ENCODE measurements at places on chromosomes 11 and 22.

DNA sequence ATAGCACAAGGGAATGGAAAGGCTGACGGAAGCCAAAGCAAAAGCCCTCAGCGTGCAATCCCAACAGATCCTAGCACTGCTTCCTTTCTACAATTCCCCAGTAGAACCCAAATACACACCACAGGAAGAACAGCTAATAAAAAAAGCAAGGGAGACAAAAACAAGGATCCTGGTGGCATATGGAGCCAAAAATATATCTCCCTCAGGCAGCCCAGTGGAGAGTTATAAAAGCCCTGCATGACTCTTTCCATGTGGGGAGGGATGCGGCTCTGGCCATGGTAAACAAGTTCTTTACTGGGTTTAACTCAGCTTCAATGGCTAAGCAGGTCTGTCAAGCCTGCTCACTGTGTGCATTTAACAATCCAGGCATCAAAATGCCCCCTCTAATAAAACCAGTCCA lies 88.1 kb downstream of the PIWIL4 start:
- DNase-seq: no peak

- no peak for DNase-seq
Observed at GRCh38 chr22:23142546-23143105, 836 bp upstream of the RSPH14 start.

- peak; percentile 44 for DNase-seq
Observed at GRCh38 chr11:35305670-35306382, 113.5 kb downstream of the SLC1A2 start.

- no peak for DNase-seq
Observed at GRCh38 chr22:25736378-25737011, 5.5 kb upstream of the MYO18B start.

DNA sequence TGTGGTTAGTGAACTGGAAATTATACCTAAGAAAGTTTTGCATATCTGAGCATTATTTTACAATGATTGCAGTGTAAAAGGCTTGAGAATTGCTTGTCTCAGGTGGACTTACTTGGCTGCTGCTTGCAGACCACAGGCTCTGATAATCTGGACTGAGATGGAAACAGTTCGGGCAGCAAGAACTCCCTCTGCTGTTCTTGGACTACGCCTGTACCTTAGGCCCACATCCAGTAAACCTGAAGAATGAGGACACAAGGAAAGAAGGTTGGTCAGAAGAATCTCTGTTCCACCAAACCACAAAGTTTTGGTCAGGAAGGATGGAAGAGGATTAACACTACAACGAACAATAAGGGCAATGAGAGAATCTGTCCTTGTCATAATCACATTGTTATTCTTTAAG lies 80.1 kb downstream of the C2CD3 start:
- no peak for DNase-seq

GRCh38 chr11:19552656-19553260 lies 159.9 kb upstream of the NAV2 start:
- no peak for DNase-seq

DNA sequence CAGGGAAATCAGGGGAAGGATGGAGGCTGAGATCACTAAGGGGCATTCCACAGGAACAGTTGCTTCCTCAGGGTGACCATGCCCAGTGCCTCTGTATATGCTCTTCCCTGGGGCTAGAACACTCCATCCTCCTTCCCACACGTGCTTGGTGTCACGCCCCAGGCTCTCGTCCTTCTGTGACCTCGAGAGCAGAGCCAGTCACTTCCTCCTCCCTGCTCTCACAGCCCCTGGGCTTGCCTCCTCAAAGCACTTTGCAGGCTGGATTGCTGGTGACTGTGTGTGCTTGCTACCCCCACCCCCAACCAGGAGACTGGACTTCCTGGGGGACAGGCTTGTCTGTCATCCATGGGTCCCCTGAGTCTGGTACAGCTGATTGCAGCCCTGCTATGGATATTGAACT lies 56.5 kb upstream of the AMPD3 start:
- no peak for DNase-seq
